ENCODE measurements at places on chromosomes 11 and 22.

- DNase-seq, result peak; percentile 74
These were observed 23.7 kb upstream of the BID start for GRCh38 chr22:17797721-17798559.

DNA sequence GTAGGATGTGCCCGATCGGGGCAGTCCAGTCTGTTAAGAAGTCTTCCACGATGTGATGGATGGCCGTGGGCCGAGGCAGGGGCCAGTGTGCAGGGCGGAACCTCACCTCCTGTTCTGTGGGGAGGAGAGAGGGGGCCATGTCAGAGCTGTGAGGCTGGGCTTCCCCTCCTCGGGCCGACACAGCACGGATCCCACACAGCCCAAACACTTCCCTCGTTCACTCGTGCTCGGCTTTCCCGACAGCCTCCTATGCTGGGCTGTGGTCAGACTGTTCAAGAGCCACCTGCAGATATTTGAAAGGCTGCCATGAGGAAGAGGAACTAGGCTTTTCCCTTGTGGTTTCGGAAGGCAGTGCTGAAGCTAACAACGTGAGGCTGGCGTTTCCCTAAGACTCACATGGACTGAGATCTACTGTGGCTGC is 12.3 kb upstream of the TXN2 start:
- DNase-seq, result peak; percentile 90

GRCh38 chr11:116257883-116258282 is 514.9 kb downstream of the BUD13 start:
- no peak for DNase-seq

- DNase-seq, result peak; percentile 60
These were observed 12.1 kb downstream of the LRFN4 start for GRCh38 chr11:66868726-66869566.

GRCh38 chr11:41999066-41999465 is 539.6 kb upstream of the LRRC4C start:
- DNase-seq, result no peak

DNA sequence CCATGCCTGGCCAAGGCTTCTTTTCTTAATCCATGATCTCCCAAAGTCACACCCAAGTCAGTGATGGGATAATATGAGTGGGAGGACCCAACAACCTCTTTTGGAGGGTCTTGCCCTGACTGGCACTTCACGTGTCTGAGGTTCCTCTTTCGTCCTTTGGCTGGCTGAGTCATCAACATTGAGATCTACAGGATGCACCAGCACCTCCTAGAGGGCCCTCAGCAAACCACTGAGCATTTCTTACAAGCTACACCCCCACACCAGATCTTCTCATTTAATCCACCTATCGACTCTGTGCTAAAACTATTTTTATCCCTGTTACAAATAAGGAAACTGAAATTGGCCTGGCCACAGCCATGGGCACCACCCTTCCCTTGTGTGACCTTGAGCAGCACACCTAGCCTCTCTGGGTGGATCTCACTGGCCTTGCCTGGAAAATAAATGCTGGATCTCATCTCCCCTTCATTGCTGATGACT is 63.4 kb downstream of the FLI1 start:
- peak; percentile 91 for DNase-seq

GRCh38 chr11:134275534-134276395 is at the start of gene GLB1L3:
Gene GLB1L3, plus strand, starts transcription at chr11:134276379. Its CDS starts 362 bp downstream, at chr11:134276741.
- DNase-seq, result peak; percentile 29

GRCh38 chr22:38030311-38031133 is 26.7 kb upstream of the PICK1 start:
- no peak for DNase-seq

- no peak for DNase-seq
These were observed 65.6 kb downstream of the CECR2 start for GRCh38 chr22:17434856-17435255.

DNA sequence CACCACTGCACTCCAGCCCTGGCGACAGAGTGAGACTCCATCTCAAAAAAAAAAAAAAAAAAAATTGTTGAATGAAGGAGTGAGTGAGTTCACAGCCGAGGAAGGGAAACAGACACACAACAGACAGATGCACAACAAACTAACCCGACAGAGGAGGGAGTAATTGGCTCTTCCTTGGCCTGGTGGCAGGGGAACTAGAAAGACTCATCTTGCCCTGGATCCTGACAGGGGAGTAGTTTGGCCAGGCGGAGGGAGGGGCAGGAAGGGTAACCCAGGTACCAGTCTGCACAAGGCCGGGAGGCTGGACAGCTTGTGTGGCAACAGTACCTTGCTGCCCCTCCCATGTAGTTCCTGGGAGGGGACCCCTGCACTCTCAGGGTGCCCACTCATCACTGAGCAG is 106.9 kb downstream of the KIAA1671 start:
- no peak for DNase-seq

GRCh38 chr11:69537126-69537525 is 55.7 kb downstream of the LINC01488 start:
- DNase-seq, result no peak

DNA sequence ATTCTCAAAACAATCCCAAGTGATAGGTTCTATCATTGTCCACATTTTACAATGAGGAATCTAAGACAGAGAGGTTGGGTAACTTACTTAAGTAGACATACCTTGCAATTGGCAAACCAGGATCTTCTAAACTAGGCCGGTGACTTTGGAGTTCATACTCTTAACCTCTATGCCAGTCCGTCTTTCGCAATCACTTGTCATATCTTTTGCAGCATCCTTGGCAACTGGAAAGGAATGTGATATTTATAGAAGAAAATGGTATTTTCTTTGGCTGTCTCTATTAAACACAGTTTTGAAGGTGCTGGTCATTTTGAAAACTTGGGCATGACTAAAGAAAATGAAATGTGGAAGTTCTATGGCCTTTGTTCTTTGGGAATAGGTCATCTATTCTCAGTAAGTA is 556.5 kb downstream of the NELL1 start:
- no peak for DNase-seq

DNA sequence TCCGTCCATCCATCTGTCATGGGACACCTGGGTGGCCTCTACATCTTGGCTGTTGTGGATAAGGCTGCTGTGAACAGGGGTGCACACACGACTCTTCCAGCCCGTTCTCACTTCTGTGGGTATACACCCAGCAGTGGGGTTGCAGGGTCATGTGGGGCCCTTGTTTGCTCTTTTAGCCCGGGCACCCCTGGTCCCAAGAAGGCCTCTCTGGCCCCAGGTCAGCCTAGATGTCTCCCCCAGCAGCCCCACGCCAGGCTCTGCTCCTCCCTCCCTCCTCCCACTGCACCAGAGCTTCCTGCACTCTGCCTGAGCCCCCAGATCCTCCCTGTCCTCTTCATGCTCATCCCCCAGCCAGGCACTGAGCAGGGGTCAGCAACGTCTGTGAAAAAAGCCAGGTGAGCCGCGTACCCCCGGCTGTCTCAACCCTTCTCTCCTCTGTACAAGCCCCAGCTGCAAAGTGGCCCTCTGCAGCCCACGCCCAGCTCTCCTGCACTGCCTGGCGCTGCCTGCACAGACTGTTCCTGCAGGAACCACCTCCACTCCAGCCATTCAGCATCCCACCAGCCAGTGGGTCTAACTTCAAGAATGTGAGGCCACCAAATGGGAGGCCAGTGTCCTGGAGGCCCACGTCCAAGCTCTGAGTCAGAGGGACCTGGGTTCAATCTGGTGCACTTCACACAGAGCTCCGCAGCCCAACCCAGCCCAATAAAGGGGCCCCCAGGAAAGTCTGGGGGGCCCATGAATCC is 1508.9 kb downstream of the BRD1 start:
- DNase-seq, result no peak

DNA sequence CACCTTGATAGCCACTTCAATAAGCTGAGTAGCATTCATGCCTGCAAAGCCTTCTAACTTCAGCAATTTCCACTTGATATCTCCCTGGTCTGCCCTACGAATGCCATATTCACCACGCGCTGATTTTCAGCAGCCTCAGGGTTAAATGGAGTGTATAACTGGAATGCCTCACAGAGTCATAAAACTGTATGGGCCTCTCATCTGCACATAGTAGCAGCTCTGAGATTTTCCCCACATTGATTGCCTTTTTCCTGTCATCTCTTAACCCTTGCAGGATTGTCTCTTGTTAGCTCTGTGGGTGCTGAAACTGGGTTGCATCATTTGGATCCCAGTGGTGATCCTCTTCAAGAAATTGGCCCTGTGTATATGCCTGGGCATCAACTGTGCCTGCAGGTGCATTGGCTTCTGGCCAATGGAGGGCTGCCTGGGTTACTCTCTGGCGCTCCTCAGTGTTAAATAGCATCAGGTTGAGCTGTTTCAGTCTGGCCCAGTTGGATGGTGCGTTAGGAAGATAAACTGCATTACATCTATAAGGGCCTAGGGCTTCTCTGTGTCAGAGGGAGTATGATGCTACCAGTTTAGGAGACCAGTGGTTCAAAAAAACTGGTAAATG is 17.4 kb upstream of the GLYATL1 start:
- no peak for DNase-seq

DNA sequence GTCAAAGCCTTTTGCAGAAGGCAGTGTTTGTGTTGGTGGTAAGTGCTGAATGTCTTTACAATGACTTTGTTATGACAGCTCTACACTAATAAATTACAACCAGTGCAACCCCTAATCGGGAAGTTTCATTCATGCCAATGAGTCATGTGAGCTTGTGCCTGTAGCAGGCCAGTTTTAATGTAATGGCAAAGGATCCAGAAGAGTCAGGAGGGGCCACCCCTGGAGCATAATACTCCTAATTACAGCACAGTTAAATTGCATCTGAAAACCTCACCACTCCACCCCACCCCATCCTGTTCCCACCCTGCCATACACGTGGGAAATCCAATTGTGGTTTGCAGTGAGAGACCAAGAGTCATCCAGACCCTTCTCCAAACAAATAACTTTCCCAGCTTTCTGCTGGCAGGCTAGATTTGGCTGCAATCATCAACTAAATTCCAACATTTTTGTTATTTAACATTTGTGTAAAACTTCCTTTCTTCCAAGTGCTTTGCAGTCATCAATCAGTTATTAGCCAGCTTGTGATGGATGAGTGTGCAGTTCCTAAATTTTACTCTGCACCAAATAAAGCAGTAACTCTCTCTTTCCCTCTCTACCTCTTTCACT is 277.3 kb upstream of the FAT3 start:
- no peak for DNase-seq

DNA sequence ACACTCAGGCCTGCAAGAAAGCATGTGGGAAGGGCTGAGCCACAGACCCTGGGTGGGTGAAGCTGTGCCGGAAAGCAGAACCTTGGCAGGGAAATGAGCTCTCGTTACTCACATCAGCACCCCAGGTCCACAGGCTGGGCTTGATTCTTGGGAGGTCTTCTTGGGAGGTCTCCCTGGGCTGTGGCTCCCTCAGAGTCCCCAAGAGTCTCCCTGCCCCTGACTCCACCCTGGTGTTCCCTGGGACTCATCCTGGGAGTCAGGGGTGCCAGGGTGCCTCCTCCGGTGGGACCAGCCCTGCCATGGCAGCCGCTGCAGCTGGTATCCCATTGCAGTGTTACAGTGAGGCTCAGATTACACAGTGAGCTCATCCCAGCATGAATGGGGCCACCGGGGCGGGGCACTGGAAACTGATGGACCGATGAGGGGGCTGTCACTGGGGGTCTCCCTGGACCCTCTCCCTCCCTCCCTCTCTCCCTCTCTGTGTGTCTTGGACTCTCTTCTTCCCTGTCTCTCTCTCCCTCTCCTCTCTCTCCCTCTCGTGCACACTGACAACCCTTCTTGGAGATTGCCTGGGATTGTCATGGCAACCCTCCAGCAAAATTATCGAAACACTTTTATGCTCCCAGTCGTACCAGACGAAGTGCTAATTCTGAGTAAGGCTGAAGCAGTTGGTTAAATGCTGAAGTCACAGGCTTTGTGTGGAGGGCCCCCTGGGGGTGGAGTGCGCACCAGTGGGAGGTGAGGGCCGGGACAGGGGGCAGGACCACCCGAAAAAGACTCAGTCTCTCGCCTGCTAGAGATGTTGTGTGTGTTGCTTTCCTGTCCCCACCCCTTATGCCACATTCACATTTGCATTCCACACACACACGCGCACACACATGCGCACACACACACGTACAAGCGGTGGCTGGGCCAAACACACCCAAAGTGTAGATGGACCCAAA is 8.6 kb upstream of the C11orf96 start:
- no peak for DNase-seq

DNA sequence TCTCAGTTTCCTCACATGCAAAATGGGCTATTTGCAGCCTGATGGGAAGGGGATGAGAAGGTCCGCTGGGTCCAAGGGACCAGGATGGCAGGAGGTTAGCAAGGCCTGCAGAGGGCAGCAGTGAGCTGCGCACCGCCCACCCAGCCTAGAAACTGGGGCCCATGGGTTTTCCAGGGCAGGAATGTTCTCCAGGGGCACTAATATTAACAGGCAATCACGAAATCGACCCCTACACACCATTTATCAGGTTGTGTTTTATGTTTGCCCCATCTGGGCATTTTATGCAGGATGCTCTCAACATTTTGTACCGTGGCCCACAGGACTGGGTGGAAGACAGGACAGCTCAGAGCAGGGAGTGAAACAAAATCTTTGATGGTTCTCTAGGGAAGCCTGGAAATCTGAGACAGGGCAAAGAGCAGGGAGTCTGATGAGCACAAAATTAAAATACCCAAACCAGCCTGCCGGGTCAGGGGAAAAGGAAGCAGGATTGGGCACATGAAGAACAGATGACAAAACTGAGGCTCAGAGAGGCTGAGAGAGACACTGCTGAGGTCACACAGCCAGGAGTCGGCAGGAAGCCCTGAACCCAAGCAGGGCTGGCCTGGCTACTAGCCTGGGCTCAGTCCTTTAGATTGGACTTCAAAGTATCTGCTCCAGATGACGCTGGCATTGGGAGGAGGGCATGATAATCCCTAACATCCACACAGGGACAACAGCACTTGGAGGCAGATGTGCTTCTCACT is 1.6 kb upstream of the BCR start:
- peak; percentile 80 for DNase-seq

- DNase-seq, result no peak
These were observed 29.8 kb downstream of the LMO1 start for GRCh38 chr11:8233691-8234424.

DNA sequence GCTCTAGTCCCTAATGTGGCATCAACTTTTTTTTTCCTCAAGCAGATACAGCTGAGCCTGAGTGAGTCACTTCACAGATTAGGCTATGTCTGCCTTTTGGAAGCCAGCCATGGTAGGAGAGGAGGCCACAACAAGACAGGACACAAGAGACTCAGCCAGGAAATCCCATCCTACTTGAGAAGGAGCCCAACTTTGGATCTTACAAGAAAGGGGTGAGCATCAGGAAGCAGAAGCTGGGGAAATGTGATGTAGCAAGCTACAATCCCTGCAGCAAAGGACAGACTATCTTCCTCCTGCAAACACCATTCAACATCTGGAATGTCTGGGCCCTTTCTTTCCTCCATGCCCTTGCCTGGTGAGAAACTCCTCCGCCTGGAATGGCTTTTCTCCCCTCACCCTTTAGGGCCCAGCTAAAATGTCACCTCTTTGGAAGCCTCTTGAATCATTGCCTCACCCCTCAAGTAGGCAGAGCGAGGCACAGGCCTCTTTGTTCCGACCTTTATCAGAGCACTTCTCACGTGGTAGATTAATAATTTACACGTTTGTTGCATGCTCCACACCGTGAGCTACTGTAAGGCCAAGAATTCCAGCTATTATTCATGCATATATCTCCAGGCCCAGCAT is 156.4 kb upstream of the PITPNB start:
- no peak for DNase-seq

DNA sequence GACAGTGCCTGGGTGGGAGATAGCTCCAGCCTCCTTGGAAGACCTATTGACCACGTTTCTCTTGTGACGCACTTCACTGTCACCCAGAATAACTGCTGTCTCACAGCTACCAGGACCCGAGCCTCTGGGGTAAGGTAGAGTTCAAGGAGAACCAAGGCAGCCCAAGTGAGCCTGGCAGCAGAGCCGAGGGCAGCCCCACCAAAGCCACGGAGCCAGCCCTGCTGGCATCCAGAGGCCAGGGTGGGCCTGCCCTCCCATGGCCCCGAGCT is 32.8 kb downstream of the RSPH14 start:
- no peak for DNase-seq

All from KBM-7 (cell line).